NB4 (cell line): ENCODE measurements at places on chromosomes 3 and 15.
A peak's percentile ranks its signal among the peaks of the same experiment; 100 is the strongest.

DNA sequence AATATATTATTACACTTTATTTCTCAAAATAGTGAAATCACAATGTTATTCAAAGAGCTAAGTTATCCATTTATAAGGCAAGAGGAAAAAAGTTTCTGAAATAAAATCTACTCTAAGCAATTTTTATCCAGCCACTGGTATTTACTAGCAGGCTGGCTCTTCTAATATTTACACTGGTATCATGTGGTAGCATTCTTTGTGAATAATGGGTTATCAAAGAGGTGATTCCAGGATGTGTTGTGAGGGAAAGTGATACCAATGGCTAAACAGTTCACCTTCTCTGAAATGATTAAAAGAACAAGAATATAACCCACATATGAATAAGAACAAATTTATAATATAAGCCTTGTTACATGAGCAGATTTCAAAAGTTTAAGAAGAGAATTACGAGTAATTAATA is 44.1 kb downstream of the DHX36 start:
- DNase-seq: no peak

GRCh38 chr3:13536832-13537231 is 12.1 kb upstream of the FBLN2 start:
- DNase-seq: peak; percentile 30

DNA sequence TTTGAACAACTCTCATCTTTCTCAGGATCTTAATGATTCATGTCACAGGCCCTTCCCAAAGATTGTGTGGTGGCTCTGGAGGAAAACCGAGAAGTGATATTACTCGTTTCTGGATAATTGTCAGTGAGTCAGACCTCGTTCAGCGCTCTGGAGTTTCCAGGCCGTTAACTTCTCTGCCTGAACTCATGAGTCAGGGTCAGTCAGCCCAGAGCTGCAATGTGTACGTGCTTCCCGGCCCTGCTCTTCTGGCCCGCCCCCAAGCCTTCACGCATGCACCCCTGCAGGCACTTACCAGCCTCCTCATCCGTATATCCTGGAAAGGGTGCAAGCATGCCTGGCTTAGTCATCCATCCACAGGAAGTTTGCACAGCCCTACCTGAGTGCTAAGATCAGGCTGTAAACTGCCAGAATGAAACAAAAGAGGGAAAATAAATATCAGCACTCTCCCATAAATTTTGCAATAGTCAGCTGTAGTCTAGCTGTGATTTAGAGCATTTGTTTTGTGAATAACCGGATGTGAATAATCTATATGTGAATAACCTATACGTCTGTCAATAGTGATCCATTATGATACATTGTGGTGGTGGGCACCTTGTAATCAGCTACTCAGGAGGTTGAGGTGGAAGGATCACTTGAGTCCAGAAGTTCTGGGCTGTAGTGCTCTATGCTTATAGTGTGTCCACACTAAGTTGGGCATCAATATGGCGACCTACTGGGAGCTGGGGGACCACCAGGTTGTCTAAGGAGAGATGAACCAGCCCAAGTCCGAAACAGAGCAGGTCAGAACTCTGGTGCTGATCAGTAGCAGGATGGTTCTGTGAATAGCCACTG is 35.3 kb upstream of the SEMA4B start:
- DNase-seq: peak; percentile 85

DNA sequence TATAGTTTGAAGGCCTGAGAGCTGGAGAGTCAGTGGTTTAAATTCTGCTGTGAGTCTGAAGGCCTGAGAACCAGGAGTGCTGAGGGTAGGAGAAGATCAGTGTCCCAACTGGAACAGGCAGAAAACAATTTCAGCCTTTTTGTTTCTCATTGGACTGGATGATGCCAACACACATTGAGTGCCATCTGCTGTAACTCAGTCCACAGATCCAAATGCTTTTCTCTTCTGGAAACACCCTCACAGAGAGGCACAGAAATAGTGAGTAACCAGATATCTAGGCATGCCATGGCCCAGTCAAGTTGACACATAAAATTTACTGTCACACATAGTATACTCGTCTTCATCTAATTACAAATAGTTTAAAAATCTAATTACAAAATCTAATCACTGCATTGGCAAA is 100.8 kb downstream of the NEO1 start:
- DNase-seq: no peak

DNA sequence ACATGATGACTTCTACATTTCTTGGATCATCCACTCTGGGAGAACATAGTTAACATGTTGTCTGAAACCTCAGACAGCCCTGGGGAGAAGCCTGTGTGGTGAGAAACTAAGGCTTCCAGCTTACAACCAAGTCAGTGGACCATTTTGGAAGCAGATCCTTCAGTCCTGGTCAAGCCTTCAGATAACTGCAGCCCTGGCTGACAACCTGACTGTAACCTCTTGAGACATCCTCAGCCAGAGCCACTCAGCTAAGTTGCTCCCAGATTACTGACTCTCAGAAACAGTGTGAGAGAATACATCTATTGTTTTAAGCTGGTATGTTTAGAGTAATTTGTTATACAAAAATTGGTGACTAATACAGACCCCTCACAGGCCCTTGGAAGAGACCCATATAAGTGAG is 50.9 kb upstream of the KPNA4 start:
- no peak for DNase-seq

DNA sequence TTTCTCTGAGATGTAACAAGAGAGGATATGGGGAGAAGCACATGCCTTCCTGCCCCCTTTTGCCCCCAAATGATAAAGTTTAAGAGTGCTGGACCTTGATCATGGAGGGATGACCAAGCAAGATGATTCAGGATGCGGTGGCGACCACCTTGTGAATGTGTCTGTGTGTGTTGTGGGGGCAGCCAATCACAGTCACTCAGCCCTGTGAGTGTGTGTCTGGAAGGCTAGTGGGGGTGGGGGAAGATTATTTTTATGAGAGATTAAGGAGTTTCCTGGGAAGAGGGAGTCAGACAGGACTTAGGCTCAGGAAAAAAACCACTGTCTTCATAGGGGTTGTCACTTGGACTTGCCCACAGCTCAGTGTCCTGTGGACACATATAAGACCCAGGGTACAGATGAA is 57.8 kb upstream of the KY start:
- DNase-seq: no peak

DNA sequence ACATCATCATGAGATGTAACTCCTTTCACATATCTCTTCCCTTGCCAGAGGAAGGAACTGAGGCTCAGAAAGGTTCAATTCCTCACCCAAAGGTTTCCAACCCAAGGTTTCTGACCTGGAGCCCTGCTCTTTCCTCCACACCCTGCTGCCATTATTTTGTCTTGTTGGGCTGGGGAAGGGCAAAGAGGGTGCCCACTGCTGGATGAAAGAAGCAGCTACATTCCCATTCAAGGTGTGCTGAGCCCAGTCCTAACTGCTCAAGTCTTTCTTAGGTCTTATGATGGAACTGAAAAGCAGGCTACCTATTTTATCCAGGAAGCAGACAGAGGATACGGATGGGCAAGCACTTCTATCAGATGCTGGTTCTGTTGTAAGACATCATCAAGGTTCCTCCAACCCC is 258.0 kb upstream of the CTDSPL start:
- DNase-seq: peak; percentile 4

DNA sequence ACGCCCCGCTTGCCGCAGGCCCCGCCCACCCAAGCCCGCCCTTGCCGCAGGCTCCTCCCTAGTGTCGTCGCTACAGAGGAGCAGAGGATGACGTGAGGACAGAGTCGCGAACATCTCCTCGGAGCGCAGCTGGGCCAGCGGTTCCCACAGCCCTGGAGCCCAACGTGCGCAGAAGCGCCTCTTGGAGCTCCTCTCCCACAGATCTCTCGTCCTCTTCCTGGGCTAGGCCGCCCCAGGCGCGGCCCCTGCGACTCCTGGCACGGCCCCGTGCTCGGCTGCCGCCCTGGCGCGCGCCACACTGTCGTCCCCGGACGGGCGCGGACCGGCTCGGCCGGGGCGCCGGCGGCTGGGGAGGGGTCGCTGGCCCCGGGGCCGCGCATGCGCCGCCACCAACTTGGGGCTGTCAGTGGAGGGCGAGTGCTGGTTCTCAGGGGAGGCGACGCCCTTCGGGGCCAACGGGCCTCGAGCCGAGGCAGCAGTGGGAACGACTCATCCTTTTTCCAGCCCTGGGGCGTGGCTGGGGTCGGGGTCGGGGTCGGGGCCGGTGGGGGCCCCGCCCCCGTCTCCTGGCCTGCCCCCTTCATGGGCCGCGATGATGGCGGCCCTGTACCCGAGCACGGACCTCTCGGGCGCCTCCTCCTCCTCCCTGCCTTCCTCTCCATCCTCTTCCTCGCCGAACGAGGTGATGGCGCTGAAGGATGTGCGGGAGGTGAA is at the start of gene TRPC1:
Gene TRPC1 (plus strand): TSS at position 67 of the 714 bp plus-strand sequence. CDS start 526 bp downstream, at position 593.
- DNase-seq: peak; percentile 90

DNA sequence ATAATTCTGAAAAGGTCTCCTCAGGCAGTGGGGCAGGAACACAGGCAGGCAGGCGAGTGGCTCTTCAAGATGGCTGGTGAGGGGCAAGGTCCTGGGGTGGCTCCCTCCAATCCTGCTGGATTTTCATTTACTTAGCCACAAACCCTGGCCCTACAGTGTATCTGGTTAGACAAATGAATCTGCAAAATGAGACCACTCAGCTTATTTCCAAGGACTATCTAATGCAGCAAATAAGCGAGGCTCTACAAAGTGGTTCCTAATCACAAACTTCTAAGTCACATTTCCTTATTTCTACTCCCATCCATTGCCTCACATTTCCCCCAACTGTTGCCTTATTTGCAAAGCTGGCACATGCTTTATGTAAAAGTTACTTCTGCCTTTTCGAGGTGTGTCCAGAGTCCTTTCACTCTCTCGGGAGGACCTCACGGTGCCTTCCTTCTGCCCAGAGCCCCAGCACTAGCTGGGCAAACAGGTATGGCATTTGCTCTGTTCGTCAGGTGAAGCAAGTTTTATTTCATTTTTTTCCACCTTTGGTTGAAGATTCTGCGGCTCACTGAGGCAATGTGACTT is 40.5 kb downstream of the CCDC12 start:
- DNase-seq: peak; percentile 75

DNA sequence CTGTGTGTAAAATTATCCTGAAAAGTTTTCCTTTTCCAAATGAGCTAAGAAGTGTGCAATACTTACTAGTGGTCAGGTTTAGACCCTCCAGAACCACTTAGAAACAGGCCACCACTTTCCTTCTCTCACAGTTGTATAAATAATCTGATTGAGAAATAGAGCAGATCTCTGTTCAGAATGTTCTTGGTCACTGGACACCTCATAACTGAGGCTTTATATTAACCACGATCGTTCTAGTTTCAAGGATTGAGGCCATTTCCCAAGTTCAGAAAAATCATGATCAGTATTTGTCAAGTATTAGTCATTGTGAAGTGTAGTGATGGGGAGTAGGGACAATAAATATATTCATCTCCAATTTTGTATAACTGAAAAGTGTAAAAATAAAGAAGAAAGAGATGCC is 1.0 kb upstream of the MAP3K13 start:
- no peak for DNase-seq

DNA sequence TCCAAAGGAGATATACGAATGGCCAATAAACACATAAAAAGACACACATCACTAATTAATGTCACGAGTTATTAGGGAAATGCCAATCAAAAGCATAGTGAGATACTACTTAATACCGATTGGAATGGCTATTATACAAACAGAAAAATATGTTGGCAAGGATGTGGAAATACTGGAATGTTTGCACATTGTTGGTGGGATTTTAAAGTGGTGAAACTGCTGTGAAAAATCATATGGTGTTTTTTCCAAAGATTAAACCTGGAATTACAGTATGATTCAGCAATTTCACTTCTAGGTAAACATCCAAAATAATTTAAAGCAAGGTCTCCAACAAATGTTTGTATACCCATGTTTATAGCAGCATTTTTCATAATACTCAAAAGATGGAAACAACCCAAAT is 765.5 kb downstream of the VGLL3 start:
- DNase-seq: no peak

- peak; percentile 15 for DNase-seq
Observed at GRCh38 chr3:169813278-169813677, 574 bp upstream of the LRRC34 start.

DNA sequence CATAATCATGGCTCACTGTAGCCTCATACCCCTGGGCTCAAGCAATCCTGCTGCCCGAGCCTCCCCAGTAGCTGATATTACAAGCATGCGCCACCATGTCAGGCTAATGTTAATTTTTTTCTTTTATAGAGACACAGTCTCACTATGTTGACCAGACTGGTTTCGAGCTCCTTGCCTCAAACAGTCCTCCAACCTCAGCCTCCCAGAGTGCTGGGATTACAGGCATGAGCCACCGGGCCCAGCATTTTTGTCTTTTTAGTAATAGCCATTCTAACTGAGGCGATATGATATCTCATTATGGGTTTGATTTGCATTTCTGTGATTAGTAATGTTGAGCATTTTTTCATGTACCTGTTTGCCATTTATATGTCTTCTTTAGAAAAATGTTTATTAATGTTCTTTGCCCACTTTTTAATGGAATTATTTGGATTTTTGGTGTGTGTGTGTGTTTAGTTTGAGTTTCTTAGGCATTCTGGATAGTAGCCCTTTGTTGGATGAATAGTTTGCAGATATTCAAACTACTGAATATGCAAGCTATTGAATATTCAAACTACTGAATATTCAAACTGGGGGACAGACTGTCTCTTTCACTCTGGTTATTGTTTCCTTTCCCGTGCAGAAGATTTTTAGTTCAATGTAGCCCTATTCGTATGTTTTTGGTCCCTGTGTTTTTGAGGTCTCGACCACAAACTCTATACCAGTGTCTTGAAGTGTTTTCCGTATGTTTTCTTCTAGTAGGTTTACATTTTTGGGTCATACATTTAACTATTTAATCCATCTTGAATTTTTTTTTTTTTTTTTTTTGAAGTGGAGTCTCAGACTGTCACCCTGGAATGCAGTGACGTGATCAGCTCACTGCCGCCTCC is 39.2 kb downstream of the CCDC66 start:
- no peak for DNase-seq

DNA sequence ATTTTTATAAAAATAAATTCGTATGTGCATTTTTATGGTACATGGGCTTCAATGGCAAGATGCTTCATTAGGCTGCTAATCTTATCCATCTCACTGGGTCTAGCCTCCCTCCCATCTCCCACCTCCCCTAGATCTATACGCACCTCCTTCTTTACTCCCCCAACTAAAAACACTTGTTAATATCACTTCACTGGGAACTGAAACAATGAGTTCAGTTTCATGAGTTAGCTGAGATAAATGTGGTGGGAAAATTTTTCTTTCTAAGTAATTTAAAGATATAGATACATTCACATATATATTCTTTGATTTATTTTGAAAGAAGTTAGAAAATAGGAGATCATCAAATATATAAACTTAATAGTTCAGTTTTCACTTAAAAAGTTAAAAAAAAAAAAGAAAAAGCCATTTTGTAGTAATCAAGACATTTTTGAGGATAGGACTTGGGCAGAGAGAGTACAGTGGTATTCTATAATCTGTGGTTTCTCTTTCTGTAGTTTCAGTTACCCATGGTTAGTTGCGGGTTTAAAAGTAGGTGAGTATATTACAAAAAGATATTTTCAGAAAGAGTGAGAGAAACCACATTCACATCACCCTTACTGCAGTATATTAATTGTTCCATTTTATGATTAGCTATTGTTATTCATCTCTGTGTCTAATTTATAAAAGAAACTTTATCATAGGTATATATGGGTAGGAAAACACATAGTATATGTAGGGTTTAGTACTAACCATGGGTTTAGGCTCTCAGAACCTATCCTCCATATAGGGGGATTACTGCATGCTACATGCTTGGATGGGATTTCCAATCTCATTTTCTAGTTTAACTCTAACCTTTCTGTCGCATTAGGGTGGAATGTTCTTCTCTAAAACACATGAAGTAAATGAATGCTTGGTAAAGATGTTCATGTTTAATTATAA is 316.0 kb upstream of the CBLB start:
- no peak for DNase-seq
